ENCODE measurements at places on chromosomes 11 and 22.

- peak; percentile 22 for DNase-seq
Observed at GRCh38 chr11:111069066-111069465, 176.5 kb upstream of the POU2AF2 start.

- DNase-seq: no peak
Observed at GRCh38 chr11:134355656-134356055, 23.9 kb downstream of the GLB1L2 start.

DNA sequence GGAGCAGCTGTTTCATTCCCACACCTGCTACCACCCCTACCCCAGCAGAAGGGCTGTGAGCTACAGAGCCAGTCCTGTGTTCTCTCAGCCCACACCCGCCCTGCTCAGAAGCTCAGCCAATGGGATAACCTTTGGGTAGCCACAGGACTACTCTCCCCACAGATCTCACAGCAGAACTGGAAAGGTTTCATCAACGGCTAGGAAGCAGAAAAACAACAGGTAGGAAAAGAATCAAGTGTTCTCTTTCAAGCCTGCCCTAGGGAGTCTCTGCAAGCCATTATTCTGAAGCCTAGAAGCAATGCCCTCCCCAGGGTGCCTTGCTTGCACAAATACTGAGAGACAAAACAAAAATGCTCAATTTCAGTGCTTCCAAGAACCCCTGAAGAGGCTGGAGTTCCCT lies 77.2 kb downstream of the TMPRSS5 start:
- DNase-seq: no peak

- no peak for DNase-seq
Observed at GRCh38 chr11:19382131-19382611, 141.4 kb upstream of the E2F8 start.

DNA sequence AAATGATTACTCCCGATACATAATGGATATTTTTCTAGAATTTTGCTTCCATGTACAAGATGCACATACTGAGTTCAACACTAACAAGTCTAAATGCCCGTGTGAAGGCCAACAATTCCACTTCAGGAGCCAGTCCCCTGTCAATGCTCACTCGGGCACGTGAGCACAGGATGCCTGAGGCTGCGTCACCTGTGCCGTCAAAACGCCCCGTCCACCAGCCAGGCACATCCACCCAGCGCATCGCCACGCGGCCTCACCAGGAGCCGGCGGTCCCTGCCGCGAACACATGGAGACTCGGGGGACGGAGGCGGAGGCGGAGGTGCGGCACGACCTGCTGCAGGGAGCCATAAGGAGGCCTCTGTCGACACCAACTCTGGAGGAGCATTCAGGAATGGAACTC lies 9.8 kb downstream of the TOLLIP start:
- no peak for DNase-seq

- no peak for DNase-seq
Observed at GRCh38 chr11:25737071-25737675, 594.8 kb upstream of the ANO3 start.

DNA sequence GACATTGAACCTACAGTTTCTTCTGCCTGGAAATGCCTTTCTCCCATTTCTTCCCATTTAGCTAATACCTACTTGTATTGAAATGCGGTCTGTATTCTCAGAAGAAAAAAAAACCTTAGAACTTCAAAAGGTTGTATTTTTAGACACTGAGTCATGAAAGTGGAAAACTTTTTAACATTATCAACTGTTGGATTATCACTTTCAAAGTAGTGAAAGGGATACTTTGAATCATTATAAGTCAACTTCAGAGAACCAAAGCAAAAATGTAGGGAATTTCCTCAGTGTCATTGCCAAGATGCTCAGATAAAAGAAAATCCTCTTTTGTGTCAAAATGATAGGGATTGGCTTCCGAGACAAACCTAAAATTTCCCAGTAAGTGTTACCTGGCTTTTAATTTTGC lies 6.6 kb downstream of the HOATZ start:
- peak; percentile 47 for DNase-seq

GRCh38 chr11:37280200-37280599 lies 682.2 kb upstream of the RAG2 start:
- DNase-seq: no peak

DNA sequence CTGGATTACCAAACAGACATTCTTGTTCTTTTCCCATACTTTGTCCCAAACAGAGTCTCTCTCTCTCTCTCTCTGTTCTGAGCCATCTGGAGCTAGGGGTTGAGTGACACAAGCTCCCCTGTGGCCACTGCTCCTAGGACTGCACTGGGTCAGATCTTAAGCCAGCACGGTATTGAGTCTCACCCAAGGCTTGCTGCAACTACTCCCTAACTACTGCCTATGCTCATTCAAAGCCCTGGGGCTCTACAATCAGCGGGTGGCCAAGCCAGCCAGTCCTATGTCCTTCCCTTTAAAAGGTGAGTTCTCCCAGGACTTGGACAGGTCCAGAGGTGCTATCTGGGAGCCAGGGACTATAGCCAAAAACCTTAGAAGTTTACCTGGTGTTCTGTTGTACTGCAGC lies 385.6 kb downstream of the CNTN5 start:
- DNase-seq: no peak

DNA sequence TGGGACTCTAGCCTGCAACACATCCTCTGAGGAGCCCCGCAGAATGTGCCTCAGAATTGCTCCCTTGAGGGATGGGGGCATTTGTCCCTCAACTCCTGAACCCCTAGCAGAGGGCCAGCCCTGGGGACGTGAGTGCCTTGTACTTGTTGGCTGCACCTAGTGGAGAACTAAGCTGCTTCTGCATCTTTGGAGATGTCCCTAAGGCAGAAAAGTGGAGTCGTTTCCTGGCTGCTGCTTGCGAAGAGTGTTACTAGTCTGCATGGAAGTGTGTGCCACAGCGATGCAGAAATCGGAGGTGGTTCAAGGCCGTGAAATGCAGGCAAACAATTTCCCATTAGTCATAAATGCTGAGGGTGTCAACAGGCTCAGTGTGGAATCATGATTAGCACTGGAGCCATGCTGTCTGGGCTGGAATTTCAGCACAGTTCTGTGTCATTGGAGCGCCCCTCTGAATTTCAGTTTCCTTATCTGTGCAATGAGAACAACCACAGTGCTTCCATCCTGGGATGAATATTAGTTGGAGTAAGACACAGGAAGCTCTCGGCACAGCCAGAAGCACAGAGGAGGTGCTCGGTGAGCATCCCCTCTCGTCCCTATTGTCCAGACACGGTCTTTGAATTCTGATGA lies 56.5 kb downstream of the MIAT start:
- peak; percentile 87 for DNase-seq

DNA sequence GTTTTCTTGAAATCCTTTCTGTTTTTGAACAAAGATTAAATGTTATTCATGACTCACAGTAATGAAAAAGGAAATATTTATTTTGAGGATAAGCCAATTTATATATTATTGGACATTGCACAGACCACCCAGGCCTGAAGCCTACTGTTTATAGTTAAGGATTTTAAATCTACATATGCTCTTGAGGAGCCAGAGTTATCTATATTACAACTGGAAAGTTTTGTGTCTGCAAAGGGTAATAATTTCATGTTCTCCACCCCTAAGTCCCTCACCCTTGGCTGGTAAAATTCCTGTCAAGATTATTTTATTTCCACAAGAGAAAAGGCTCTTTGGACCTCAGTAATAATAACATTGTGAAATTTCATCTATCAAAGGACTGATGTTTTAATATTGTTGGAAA lies 228.2 kb downstream of the TMEM135 start:
- DNase-seq: no peak

DNA sequence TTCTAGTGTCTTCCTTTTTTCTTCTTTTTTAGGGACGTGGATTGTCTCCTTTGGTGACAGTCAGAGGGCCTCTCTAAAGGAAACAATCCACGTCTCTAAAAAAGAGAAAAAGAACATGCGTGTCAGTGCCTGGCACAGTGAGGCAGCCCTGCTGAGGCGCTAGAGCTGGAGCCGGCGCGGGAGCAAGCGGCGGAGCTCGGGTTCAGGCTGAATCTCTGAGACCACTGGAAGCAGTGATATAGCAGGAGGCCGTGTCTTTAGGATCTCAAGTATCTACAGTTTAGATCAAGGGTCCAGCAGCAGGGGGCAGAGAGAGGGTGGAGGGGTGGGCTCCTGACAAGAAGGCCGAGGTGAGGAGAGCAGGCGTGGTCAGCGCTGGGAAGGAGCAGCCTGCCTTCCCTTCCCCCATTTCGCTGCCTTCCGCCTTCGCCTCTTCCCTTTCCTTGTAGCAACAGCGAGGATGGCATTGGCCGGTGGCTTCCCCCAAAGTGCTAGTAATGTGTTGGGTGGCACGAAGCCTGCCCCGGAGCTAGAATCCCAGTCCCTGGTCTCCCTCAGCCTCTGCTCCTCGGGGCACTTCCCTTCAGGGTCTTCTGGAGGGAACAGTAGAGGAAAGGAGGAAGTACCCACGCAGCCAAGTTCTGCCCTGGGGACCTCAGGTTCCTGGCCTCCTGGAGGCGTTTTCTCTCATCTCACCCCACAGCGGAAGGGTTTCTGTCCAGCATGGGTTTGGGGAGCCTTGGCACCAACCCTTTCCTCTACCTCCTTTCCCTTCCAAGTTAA lies 28.2 kb upstream of the RAB1B start:
- DNase-seq: no peak

- DNase-seq: peak; percentile 24
Observed at GRCh38 chr11:71917646-71918140, 10.7 kb downstream of the XNDC1N start.

GRCh38 chr11:2584812-2585565 lies 114.8 kb downstream of the KCNQ1OT1 start:
- DNase-seq: no peak

DNA sequence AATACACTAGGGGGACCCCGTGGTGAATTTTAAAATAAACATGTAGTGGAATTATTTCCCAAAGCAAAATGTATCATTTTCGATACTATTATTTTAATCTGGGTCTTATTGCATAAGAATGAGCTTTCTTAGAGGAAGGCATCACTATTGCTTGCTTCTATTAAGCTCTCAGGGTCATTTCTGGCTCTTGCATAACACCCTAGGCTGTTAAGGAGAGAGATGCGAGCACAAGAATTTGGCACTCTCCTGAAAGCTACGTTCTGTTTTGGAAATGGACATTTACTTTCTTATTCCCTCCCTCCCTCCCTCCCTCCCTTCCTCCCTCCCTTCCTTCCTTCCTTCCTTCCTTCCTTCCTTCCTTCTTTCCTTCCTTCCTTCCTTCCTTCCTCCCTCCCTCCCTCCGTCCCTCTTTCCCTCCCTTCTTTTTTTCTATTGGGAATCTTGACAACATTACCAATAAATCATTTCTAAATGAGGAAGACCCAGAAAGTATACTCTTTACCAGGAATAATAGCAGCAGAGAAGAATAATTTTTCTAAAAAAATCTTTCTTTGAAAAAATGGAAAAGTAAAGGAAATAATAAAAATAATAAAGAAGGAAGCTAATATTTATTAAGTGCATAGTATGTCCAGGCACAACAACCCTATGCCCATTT lies 83.6 kb upstream of the BDNF start:
- no peak for DNase-seq

- DNase-seq: no peak
Observed at GRCh38 chr22:40718250-40719204, 39.2 kb downstream of the MCHR1 start.

DNA sequence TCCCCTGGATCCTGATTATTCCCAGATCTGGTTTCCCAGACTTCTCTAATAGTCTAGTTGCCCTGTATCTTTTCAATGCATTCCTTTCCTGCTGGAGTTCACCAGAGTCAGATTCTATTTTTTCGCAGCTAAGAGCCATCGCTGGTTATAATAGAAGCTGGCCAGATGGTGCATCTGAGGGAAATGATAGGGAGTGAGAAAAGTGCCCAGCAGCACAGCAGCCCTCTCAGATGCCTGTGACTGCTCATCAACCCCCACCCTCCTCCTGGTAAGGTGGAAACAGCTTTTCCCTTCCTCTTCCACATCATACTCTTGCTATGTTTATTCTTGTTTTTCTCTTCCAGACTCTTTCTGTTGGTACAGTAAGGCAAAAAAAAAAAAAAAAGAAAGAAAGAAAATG lies 12.8 kb downstream of the OR8A1 start:
- no peak for DNase-seq

GRCh38 chr11:78156127-78156844 lies 16.9 kb upstream of the ALG8 start:
- peak; percentile 66 for DNase-seq

- peak; percentile 0 for DNase-seq
Observed at GRCh38 chr11:60334005-60334620, 7.1 kb downstream of the MS4A6E start.

- DNase-seq: peak; percentile 2
Observed at GRCh38 chr11:46827995-46828394, 18.1 kb downstream of the CKAP5 start.

DNA sequence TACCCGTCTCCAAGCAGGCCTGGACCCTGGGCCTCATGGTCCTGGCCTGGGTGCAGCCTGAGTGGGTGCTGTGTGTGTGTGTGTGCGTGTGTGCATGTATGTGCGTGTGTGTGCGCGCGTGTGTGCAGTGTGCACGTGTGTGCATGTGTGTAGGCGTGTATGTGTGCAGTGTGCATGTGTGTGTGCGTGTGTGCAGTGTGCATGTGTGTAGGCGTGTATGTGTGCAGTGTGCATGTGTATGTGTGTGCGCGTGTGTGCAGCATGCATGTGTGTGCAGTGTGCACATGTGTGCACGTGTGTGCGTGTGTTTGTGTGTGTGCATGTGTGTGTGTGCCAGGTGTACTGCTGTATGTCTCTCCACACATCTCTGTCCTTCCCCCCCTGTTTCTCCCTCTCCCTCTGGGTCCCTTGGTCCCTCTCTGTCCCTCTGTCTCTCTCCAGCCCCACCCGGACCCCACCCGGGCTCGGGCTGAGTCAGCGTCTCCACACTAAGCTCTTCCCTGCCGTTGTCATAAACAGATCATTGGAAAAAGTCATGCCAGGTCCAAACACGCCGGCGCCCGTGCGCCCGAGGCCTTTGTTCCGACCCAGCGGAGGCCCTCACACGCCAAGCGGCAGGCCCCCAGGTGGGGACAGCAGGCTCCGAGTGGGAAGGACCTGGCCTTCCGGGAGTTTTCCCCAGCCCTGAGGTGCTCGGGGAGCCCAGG lies 34.0 kb downstream of the WNT7B start:
- no peak for DNase-seq

GRCh38 chr11:123241294-123241693 lies 46.2 kb upstream of the CLMP start:
- DNase-seq: no peak

DNA sequence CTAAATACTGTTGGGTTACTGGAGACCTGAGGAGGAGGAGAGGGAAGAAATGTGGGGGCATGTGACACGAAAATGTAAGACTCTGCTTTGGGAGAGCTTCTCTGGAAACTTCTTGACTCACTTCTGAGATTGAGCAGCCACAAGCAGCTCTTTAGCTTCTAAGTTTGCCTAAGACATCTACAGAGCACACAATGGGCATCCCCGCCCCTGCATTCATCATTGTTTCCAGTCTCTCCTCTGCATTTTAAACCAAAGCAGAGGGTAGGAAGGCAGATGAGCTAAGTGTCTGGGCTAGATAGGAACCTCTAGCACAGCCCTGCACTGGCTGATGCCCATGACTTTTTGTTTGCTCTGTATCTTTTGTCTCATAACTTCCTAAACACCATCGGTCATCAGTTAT lies 2.1 kb upstream of the OR52D1 start:
- DNase-seq: no peak

Data from fibroblast of upper back skin (primary cell).